ENCODE measurements at places on chromosomes 5 and 9.

DNA sequence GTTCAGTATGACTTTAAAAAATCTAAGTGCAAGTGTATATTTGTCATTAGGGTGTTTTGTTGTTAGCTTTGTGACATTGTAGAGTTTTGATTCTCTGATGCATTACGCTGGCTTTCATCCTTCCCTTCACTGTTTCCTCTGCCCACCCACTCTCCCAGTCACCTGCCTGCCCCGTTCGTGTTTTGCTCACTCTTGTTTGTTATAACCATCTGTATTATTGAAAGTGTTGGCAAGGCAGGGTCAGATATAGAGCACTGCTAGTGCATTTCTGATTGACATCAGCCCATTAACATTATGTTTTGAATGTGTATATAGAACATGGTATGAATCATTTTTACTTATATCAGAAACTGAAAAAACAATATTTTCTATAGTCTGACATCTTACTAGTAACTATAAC lies 27.3 kb downstream of the SCGB3A1 start:
- peaks cover 13% of the 10 kb centered on the region for H3K36me3 ChIP-seq
- no peaks in the 10 kb centered on the region for H3K4me1 ChIP-seq
- H3K27ac ChIP-seq = no peak overlapping the region
- no peak for DNase-seq
- H3K27me3 ChIP-seq = no peaks in the 10 kb centered on the region

- H3K4me3 ChIP-seq = peak overlapping the region; percentile 50
- H3K4me1 ChIP-seq = peaks cover 10% of the 10 kb centered on the region
- H3K36me3 ChIP-seq = no peaks in the 10 kb centered on the region
- H3K27ac ChIP-seq = peak overlapping the region; percentile 77
Measured at GRCh38 chr9:123928533-123929176, 1.3 kb downstream of the DENND1A start.

GRCh38 chr9:131838530-131839280 lies 98.8 kb upstream of the RAPGEF1 start:
- no peak for DNase-seq
- H3K27me3 ChIP-seq = no peaks in the 10 kb centered on the region
- H3K4me3 ChIP-seq = no peak overlapping the region
- H3K27ac ChIP-seq = no peak overlapping the region

GRCh38 chr9:93236541-93237206 lies 52.7 kb downstream of the WNK2 start:
- no peaks in the 10 kb centered on the region for H3K27me3 ChIP-seq
- no peak for DNase-seq
- no peak overlapping the region for H3K27ac ChIP-seq
- peaks cover 3% of the 10 kb centered on the region for H3K4me1 ChIP-seq
- H3K36me3 ChIP-seq = no peaks in the 10 kb centered on the region

All from colonic mucosa (tissue), 4 donors.